ENCODE measurements at places on chromosomes 13 and 19. TPM values are rescaled to one million over a fixed set of nuclear protein-coding genes. Genes with fewer than 3 reads are reported as not detected.
A peak's percentile ranks its signal among the peaks of the same experiment; 100 is the strongest.

CRB3 gene
- total RNA-seq, result 22.0 TPM

PCDH17 gene
- not detected for total RNA-seq

ZNF791 gene
- 9.8 TPM for total RNA-seq

GRCh38 chr19:16139752-16140151 lies 3.7 kb upstream of the HSH2D start:
- no peak for DNase-seq

- peak; percentile 10 for DNase-seq
Measured at GRCh38 chr13:34942732-34943435, 814 bp downstream of the NBEA start.

YIPF2 gene
- total RNA-seq, result 102 TPM

DNA sequence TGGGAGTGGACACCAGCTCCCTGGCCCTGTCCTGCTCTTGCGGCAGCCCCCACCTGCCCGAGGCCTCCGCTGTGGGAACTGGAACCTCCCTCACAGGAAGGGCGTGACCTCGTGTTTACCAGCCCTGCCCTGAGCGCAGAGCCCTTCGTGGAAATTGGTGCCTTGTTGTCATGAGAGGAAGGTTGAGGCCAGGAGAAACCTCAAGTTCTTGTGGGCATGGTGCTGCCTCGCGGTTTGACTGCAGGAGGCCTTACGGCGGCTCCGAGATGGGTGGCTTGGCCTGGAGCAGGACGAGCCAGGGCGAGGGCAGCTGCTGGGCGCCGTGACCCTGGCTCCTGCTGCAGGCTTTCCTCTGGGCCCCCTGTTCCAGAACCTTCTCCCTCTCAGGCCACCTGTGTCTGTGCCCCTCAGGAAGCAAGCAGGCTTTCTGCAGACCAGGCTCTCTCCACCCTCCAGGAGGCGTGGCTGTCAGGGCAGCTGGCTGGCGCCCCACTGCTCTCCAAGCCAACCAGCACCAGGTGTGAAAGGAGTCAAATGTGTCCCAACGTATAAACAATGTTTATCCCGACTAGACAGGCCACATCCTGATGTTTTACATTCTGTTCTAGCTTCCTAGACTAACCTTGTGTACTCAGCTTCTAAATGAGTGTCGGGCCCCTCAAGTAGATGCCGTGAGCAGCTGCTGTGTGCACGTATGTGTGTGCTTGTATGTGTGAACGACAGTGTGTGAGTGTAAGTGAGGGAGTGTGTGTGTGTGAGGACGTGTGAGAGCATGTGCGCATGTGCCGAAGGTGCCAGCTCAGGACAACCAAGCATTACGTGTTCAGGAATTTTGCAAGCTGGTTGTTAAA lies 10.4 kb upstream of the RASA3 start:
- no peak for DNase-seq

GRCh38 chr19:30393729-30394480 lies 21.7 kb downstream of the ZNF536 start:
- no peak for DNase-seq

LINGO3 gene
- total RNA-seq, result not detected

GRCh38 chr13:29323954-29324353 lies 271.5 kb downstream of the SLC7A1 start:
- no peak for DNase-seq

All from Caki2 (cell line).